Activated T-helper 1 cell treated with anti-CD3 and anti-CD28 coated beads, Interleukin-2, amount 50 U/mL, for 16 hours (primary cell): ENCODE measurements at places on chromosomes 16 and 17.

DNA sequence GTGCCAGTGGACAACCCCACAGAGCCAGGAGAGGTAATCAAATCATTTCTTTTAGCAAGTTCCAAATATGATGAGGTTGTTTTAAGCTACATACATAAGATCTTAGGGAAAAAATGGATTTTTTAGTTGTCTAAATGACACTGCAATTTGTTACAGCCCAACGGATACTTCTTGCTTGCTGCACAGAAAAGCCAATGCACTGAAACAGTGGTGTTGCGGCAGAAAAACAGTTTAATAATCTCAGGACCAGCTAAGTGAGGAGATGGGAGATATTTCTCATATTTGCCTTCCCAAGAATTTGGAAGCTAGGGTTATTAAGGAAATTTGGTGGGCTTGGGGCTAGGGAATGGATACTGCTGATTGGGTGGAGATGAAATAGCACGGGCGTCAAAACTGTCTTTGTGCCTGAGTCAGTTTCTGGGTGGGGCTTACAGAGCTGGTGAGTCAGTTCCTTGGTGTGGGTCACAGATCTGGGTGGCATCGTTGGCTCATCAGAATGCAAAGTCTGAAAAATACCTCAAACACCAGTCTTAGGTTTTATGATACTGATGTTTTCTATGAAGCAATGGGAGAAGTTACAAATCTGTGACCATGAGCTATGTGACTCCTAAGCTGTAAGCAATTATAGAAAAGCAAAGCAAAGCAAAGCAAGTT is 255.4 kb downstream of the IRX3 start:
- no peak for DNase-seq

DNA sequence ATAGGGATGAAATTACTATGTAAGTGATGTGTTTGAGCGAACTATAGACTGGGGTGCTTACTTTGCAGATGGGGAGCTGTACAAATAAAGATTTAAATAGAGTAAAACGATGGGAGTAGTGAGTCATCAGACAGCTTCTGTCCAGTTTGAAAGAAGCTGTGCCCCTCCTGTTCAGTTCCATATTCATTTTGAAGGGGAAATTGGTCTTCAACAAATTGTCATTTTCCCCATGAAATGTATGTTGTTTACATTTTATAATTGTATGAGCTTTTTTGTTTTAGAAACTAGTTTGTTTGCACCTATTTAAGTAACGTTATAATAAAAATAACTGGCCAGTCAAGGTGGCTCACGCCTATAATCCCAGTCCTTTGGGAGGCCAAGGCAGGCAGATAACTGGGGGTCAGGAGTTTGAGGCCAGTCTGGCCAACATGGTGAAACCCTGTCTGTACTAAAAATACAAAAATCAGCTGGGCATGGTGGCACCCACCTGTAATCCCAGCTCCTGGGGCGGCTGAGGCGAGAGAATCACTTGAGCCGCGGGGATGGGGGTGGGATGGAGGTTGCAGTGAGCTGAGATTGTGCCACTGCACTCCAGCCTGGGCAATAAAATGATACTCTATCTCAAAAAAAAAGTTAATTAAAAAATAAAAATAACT is 20.2 kb downstream of the SEC14L1 start:
- DNase-seq, result no peak

DNA sequence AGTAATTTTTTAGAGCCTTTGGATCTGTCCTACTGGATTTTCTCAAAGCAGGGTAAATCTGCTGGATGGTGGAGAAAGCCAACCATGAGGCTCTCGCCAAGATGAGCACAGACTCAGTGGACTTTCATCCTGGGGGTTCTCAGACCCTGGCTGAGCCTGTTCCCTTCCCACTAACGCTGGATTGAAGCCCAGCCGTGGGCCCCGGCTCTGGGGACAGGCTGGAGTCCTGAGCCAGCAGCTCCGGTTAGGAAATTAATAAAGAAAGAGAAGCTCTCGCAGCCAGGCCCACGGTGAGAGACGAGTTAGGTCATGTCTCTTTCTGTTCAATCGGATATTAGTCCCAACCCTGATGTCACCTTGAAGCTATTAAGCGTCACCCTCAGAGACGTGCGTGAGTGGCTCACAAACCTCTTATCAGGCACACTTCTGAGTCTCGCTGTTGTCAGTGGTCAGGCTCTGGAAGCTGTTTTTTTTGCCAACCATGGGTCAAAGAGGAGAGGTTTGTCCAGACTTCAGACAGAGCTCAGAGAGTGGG is 27.1 kb downstream of the MEOX1 start:
- DNase-seq, result no peak

GRCh38 chr16:50467943-50468748 is 80.0 kb upstream of the NKD1 start:
- DNase-seq, result no peak

DNA sequence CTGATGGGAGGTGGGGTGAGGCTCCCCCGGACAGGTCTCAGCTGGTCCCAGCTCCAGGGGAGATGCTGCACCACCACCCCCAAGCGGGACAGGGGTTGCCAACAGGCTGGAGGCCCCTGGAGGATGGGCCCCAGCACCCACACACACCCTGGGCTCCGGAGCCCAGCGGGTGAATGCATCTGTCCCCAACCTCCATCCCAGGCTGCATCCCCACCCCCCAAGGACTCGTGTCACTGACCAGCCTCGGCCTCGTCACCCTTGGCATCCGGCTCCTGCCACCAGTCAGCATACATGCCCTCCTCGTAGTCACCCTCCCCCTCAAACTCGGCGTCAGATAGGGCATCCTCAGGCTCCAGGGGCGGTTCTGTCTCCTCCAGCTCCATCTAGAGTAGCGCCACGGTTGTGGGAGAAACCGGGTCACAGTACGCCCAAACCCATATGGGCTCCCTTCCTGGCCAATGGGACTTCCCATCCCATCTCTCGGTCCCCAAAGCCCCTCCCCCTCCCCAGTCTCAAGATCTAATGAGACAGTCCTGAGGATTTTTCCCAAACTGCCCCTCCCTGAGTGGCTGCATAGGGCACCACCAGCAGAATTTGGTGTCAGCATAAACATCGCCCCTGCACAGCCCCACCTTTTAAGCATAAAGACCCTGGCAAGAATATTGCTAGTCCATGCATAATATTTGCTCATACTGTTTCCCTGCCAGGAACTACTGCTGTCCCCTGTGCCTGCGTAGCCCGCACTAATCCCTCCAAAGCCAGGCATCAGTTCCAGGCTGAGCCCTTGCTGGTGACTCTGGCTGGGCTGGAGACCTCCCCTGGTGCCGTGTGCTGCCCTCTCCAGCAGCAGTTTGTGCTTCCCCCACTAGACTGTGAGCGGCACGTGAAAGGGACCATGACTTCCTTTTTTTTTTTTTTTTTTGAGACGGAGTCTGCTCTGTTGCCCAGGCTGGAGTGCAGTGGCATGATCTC is 8.4 kb downstream of the P3H4 start:
- no peak for DNase-seq

DNA sequence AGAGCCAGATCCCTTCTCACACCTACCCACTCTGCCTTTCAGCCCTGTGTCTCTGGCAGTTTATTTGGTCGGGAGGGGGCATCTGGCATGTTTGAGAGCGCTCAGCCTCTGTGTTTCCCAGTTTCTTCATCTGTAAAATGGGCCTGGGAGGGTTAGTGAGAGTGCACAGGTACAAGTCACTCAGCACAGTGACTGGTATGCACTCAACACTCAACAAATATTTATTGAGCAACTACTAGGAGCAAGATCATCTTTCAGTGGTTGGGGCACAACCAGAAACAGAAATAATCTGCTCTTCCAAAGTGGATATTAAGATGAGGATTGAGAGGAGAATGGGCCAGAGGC is 13.7 kb upstream of the SRCIN1 start:
- DNase-seq, result no peak

DNA sequence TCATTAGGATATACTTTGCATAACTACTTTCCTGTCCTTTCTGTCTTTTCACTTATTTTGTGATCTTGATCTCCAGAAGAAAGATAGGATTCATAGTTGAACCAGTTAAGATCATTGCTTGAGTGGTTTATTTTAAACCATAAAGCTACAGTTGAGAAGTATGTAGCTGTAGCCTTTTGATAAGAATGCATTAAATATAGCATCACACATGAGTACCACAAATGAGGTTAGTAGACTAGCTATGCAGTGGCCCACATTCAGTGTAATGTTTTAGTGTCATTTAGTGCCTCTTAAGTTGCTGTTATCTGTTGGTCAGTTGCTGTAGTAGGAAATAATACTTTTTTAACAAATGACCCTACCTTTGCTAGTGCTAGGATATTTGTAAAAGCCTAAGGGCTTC is 1.3 kb downstream of the NLK start:
- DNase-seq, result no peak

- peak; percentile 36 for DNase-seq
Measured at GRCh38 chr17:45410144-45411091, 22.3 kb downstream of the ARHGAP27 start.

GRCh38 chr16:9297437-9298113 is 206.1 kb downstream of the HAPSTR1 start:
- no peak for DNase-seq

GRCh38 chr17:44602390-44602789 is 45.1 kb downstream of the FZD2 start:
- no peak for DNase-seq
